Lung (tissue), 17 donors: ENCODE measurements at places on chromosomes 11 and 22. TPM values are rescaled to one million over a fixed set of nuclear protein-coding genes. Genes with fewer than 3 reads are reported as not detected.

OR5P2 gene
- polyA plus RNA-seq, result not detected

UBQLN3 gene
- not detected for polyA plus RNA-seq

LARGE2 gene
- 12.8 TPM for polyA plus RNA-seq

TREH gene
- polyA plus RNA-seq, result 0.19 TPM

POU2AF3 gene
- 5.4 TPM for polyA plus RNA-seq

HEPACAM gene
- not detected for polyA plus RNA-seq

CYTH4 gene
- 84.2 TPM for polyA plus RNA-seq

CCDC188 gene
- polyA plus RNA-seq, result 1.1 TPM

DNA sequence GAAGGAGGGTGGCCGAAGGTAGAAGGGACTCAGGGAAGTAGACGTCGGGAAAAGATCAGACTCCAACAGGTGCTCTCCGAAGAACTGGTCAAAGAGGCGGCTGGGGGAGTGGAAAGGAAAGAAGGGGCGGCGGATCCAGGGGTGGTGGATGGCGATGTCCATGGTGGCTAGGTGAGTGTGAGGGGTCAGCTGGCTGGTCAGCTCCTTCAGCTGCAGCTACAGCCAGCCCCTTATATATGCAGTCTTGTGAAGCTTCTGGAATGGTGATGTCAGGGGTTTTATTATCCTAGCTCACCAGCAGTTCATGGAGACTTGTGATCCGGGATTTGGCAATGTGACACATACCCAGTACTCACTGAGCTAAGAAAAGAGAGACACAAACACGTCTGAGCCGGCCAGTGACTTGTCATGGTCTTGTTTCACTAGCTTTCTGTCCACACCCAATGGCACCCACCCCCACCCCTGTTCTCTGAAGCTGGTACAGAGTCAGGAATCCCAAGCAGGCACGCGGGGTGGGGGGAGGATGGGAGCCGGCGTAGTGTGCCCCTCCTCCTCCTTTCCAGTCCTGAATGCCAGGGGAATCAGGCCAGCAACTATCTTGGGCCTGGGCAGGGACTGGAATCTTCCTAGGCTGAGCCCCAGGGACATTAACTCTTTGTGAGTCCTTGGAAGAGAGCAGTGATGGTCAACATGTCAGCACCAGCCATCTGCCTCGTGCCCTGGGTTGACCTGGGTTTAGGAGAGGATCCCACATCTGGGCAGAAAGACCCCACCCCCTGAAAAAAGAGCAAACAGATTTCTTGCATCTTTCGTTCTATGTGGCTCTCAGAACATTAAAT is at the start of gene CRYAB:
Gene CRYAB (minus strand): TSS at position 208 of the 839 bp plus-strand sequence. CDS start 46 bp downstream, at position 162.
- H3K4me3 ChIP-seq, result peak within 1 kb of the TSS; percentile 41
- H3K4me1 ChIP-seq, result peaks cover 11% of the 10 kb centered on the region
- peak within 1 kb of the TSS; percentile 97 for H3K27ac ChIP-seq
- peak; percentile 91 for DNase-seq
- H3K36me3 ChIP-seq, result peaks cover 6% of the 10 kb centered on the region

GRCh38 chr11:123065621-123066020 is 3.7 kb upstream of the HSPA8 start:
- no peaks in the 10 kb centered on the region for H3K27me3 ChIP-seq
- H3K4me3 ChIP-seq, result no peak overlapping the region
- H3K27ac ChIP-seq, result no peak overlapping the region
- H3K36me3 ChIP-seq, result peaks cover 16% of the 10 kb centered on the region
- no peak for DNase-seq

DNA sequence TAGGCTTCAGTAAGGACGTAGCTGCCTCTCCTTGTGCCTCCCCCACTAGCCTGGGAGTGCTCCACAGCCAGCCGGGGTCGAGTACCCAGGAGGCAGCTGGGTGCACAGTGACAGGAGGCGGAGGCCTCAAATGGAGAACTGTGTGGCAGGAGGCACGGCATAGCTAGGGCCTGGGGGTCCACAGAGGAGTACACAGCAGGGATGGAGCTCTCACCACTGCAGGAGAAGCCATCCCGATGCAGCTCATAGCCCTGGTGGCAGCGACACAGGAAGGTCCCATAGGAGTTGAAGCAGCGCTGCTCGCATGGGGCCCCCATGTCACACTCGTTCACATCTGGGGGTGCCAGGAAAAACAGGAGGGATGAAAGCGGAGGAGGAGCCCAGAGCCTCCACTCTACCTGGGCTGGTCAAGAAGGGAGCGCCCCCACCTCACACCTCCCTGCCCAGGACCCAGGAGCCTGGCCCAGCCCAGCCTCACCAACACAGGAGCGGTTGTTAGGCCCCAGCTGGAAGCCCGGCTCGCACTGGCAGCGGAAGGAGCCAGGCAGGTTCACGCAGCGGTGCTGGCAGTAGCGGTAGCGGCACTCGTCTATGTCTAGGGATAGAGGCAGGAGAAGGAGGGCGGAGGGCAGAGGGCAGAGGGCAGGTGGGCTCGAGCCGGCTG is 2.8 kb downstream of the EFEMP2 start:
- H3K27ac ChIP-seq, result peak overlapping the region; percentile 20
- H3K4me3 ChIP-seq, result no peak overlapping the region
- DNase-seq, result no peak
- peaks cover 18% of the 10 kb centered on the region for H3K36me3 ChIP-seq
- no peaks in the 10 kb centered on the region for H3K27me3 ChIP-seq

DNA sequence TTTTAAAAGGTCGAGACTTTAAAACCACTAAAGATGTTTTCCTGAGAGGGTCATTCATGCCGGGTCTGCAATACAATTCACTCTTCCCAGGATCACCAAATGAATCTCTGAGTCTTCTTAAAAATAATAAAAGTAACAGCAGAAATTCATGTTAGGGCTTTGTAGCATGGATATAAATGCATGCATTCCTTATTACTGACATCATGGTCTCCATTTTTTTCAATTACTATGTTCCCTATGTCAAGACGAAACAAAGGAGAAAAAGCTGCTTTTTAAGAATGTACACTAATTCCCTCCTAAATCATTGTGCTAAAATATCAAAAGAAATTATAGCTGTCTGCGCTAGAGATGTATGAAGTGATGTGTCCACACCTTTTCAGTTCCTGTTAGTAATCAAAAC is 789.9 kb upstream of the LRRC4C start:
- H3K4me1 ChIP-seq, result no peaks in the 10 kb centered on the region
- no peaks in the 10 kb centered on the region for H3K36me3 ChIP-seq
- no peak overlapping the region for H3K4me3 ChIP-seq

- no peaks in the 10 kb centered on the region for H3K27me3 ChIP-seq
- peak overlapping the region; percentile 75 for H3K27ac ChIP-seq
- H3K4me1 ChIP-seq, result peaks cover 22% of the 10 kb centered on the region
- H3K36me3 ChIP-seq, result peaks cover 2% of the 10 kb centered on the region
Observed at GRCh38 chr22:38704654-38705234, 1.0 kb upstream of the GTPBP1 start.

DNA sequence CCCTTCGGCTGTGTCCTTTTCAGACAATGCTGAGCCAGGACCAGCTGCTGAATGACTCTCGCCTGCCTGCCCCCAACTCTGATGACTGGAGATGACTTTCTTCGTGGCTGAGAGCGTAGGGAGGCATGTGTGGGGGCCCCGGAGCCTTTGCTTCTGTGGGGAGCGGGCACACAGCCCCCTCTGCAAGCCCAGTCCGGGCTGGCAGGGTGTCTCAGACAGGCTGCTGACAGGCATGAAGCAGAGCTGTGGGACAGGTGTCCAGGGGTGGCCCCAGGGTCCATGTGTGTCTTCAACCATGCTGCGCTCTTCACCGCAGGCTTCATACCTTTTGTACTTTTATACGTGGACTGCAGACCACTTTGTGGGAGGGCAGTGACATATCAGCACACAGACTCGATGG is 16.6 kb downstream of the CYB5R2 start:
- H3K27ac ChIP-seq, result no peak overlapping the region
- peaks cover 3% of the 10 kb centered on the region for H3K36me3 ChIP-seq
- no peaks in the 10 kb centered on the region for H3K4me1 ChIP-seq
- no peak overlapping the region for H3K4me3 ChIP-seq
- DNase-seq, result no peak
- no peaks in the 10 kb centered on the region for H3K27me3 ChIP-seq

DNA sequence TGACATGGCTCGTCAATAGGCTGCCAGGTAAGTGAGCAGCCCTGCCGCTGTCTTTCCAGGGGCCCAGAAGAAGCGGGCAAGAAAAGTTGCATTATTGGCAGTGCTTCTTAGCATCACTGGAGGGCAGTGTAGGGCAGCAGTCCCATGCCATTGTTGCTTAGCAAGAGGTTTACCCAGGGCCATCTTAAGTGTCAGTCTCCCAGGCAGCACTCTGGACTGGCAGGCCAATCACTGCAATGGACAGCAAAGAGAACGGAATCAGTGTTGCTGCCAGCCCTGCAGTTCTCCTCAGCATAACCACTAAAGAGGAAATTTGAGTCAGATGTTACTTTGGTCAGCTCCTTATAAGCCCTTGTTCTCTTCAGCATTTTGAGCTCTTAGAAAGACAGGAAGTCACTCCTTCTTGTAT is 13.4 kb upstream of the GRK2 start:
- DNase-seq, result no peak
- H3K27ac ChIP-seq, result no peak overlapping the region
- H3K27me3 ChIP-seq, result no peaks in the 10 kb centered on the region
- H3K4me3 ChIP-seq, result no peak overlapping the region

DNA sequence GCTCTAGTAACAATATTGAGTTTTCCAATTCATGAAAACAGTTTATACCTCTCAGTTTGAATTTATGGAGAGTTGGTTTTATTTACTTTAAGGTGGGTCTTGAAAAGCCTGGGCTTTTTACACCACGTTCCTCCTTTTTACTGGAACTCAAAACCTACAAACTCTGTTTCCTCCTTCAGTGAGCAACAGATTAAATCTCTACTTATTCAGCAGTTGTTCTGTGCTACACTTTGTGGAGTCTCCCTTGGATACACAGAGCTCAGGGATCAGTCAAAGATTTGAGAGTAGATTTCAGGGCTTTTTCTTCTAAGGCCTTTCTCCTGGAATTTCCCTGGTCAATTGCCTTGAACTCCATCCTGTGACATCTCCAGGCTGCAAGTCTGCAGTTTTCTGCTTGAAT is 3.5 kb downstream of the NXPE1 start:
- no peaks in the 10 kb centered on the region for H3K4me1 ChIP-seq
- no peak for DNase-seq
- H3K4me3 ChIP-seq, result no peak overlapping the region
- H3K27ac ChIP-seq, result no peak overlapping the region
- no peaks in the 10 kb centered on the region for H3K27me3 ChIP-seq
- H3K36me3 ChIP-seq, result no peaks in the 10 kb centered on the region

- peaks cover 10% of the 10 kb centered on the region for H3K4me1 ChIP-seq
- H3K4me3 ChIP-seq, result no peak overlapping the region
- no peaks in the 10 kb centered on the region for H3K36me3 ChIP-seq
- no peak for DNase-seq
- H3K27me3 ChIP-seq, result no peaks in the 10 kb centered on the region
Observed at GRCh38 chr11:34250732-34251588, 106.8 kb downstream of the ABTB2 start.

DNA sequence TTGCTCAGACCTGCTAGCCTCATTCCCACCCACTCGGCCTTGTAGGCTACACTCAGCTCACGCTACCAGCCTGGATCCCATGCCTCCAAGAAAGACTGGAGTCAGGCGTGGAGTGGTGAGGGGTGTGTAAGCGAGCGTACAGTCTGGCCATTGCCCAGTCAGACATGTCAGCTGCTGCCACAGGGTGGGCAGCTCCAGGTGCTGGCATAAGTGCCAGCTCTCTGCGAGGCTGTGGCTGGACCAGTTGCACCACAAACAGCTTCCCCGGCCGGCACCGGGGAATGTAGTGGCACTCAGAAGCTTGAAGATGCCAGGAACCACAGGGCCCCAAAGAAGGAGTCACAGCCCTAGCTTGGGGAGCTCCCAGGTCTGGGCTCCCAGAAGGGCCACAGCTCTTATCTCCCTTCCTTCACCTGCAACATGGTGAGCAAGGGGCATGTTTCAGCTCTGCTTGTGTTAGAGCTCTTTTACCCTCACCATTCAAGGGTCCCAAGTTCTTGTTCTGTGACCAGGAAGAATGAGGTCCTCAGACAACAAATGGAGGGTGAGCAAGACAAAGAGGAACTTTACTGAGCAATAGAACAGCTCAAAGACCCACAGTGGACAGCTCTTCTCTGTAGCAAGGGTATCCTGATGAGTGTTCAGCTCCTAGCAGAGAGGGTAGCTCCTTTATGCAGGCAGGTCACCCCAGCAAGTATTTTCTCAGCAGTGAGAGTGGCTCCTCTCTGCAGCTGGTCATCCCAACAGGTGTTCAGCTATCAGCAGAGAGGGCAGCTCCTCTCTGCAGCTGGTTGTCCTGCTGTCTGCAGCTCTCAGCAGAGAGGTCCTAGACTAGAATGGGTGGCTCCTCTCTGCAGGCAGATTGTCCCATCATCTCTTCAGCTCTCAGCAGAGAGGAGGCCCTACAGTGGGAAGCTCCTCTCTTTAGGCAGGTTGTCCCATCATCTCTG is 6.0 kb downstream of the SBF2 start:
- no peak for DNase-seq
- H3K4me3 ChIP-seq, result no peak overlapping the region
- no peaks in the 10 kb centered on the region for H3K36me3 ChIP-seq
- peaks cover 6% of the 10 kb centered on the region for H3K4me1 ChIP-seq
- no peaks in the 10 kb centered on the region for H3K27me3 ChIP-seq

GRCh38 chr11:86555866-86556265 is 116.5 kb downstream of the ME3 start:
- H3K4me3 ChIP-seq, result no peak overlapping the region
- no peaks in the 10 kb centered on the region for H3K27me3 ChIP-seq
- no peak overlapping the region for H3K27ac ChIP-seq
- H3K4me1 ChIP-seq, result peaks cover 22% of the 10 kb centered on the region
- no peak for DNase-seq
- H3K36me3 ChIP-seq, result no peaks in the 10 kb centered on the region

DNA sequence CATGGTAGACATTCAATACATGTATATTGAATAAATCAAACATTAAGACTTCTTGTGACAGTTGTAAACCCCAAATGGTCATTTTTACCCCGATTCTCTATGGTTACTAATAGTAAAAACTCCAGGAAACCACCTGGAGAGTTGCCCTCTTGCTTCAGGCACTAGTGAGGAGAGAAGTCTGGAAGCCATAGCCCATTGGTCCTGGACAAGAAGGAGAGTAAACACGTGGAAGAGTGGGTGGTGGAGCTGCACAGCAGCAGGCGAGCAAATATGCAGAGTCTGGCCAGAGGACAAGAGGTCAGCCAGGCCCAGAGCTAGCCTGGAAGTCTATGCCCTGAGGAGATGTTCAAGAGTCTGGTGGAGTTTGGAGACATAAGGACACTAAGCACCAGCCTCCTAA is 17.7 kb downstream of the DCHS1 start:
- peaks cover 7% of the 10 kb centered on the region for H3K4me1 ChIP-seq
- DNase-seq, result no peak
- H3K36me3 ChIP-seq, result peaks cover 30% of the 10 kb centered on the region
- no peak overlapping the region for H3K4me3 ChIP-seq
